ENCODE measurements at places on chromosomes 4 and X.

DNA sequence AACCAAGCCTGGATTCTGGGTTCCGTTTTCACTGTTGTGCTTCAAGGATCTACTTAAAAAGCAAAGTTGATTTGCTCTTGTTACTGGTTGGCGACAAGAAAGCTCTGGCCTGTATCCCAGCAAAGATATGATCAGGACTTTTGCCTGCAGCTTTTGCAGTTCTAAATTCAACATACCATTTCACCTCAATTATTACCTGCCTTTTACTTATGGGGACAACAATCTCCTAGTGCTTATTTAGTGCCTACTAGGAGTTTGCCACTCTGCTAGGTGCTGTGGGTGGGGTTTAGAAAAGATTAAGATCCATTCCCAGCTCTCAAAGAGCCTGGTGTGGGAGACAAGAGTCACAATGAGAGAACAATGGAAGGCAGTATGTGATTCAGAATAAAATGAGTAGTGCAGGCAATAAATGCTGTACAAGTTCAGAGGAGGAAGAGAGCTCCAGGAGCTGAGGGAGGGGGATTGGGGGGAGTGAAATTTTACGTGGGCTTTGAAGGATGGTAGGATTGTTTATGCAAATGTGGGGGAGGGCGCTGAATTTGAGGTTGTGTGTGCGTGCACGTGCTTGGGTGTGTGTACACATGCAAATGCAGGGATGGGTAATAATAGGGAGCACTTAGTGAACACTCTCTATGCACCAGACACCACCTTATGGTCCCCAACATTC is 5.0 kb upstream of the TMEM164 start:
- DNase-seq, result no peak

- DNase-seq, result no peak
Observed at GRCh38 chr4:140266958-140267568, 106.4 kb upstream of the SCOC start.

- no peak for DNase-seq
Observed at GRCh38 chr4:68383115-68383514, 33.2 kb upstream of the YTHDC1 start.

DNA sequence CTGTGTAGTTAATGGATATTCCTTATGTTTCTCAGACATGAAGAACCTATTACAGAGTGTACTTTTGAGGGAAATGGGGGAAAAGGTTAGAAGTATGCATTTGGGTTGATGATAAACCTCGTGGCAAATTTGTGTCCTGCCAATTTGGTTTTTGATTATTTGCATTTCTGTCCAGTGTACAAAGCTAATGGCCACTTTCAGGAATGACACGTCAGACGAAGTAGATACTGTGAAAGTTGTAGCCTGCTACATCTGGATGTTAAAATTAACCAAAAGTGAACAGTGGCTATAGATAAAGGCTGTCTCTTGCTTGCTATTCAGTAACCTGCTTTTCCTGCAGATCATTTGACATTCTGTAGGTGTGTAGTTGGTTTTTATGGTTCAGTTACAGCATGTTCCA is 1.0 kb downstream of the PRDX4 start:
- DNase-seq, result no peak

DNA sequence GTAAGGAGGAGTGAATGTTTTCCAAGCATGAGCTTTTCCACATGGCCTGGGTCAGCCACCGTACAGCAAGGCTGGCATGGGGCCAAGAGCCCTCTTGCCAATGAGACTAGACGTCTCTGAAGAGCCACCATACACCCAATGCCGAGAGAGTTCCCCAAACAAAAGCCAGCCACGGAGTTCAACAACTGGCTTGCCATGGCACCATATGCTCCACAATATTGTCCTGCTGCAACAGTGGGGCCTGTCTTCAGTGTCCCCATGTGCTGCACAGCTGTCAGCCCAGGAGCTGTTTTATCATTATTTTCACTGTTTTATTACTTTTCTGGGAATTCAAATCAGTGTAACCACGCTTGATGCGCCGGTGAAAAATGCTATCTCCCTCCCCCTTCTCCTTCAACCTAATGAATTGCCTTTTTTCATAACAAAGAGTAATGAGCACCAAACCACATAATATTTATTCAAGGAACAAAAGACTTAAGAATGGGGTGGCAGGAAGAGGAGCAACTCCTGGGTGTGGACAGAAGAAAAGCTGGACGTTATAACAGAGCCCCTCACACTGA is 18.4 kb downstream of the MAML3 start:
- no peak for DNase-seq

- DNase-seq, result no peak
Observed at GRCh38 chr4:107740950-107741701, 21.1 kb upstream of the PAPSS1 start.

DNA sequence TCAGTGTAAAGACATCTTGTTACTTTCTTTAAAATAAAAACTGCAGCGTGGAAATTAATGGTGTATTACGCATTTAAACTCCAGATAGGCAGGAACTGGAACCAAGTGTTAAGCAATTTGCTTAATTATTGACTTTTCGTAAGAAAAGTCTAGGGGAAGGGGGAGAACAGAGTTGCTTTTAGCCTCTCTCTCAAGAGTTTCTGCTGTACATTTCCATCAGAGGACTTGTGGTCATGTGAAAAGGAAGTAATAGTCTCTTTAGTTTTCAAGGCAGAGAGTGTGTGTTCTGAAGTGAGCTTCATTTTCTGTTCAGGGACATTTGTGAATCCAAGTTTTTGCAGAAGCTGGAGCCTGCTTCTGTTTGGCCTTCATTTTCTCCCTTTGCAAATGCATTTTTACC is 127.2 kb downstream of the UBE2K start:
- no peak for DNase-seq

GRCh38 chr4:140256941-140257340 is 103.0 kb upstream of the MAML3 start:
- no peak for DNase-seq

DNA sequence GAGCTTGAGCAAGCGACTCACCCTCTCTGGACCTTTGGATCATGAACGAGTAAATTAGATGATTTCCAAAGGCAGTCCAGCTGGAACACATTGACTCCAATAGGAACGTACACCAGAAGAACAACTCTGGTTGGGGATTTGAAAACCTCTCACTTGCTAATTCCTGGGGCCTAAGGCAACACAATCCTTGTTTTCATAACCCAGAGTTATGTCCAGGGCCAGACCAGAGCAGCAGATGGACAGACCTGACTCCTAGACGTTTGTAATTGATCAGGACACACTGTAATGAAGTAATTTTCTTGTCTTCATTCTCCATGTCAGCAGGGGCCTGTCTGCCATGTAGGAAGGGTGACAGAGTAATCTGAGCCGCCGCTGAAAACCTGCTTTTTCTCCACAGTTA is 283.9 kb downstream of the IDS start:
- no peak for DNase-seq

- no peak for DNase-seq
Observed at GRCh38 chr4:138308356-138308755, 66.2 kb upstream of the SLC7A11 start.

DNA sequence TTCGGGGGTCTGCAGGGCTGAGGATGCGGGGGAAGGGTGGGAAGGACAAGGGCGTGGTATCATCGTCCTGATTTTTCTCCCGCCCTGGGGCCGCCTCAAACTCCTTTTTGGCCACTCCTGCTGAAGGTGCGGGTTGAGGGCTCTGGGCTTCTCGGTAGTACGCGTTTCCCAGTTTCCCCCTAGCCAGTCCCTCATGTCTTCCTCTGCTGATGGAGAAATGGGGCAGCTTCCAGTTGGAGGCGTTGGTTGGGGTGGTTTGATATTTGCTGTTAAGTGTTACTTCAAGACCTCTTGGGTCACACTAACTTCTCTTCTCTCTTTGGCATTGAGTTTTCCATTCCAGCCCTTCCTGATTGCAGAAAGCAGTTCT is 482 bp downstream of the GSTCD start:
- no peak for DNase-seq

DNA sequence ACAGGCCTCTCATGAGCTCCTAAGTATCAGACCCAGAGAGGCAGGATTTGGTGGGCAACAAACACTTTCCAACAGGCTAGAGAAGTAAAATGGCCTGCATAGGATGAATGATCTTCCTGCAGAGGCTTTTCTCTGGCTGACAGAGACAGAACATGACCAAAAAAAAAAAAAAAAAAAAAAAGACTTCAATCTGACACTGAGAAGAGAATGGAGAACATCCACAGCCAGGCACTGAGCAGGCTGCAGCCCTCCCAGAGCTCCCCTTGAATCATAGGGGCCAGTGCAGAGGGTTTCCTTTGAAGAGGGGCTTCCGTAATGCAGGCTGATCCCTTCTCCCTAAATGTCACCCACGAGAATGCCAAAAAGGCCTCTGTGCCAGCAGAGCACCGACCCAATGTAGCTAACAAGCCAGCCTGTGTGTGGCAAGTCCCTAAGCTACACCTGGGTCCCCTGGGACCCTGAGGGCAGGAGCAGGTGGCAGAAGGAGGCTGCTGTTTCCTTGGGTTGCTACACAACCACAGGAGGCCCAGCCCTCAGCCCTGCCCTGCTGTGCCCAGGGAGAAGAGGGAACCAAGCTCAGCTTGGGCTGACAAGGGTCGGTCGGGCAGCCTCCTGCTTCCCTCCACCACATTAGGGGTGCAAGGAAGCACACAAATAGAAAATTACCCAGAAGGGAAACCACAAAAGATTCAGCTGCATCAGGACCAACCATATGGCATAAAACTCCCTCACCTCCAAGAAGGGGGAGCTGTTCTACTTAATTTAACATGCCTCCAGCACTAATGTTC is 55.6 kb downstream of the MAP7D2 start:
- DNase-seq, result no peak

DNA sequence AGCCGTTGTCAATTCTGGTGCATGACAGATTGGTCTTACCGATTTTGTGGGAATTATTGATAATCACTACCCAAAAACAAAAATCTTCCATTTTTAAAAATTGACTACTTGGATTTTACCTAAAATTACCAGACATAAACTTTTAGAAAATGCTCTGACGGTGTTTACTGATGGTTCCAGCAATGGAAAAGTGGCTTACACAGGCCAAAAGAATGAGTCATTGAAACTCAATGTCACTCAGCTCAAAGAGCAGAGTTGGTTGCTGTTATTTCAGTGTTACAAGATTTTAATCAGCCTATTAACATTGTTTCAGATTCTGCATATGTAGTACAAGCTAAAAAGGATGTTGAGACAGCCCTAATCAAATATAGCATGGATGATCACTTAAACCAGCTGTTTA is 23.0 kb upstream of the UGT2B17 start:
- no peak for DNase-seq

DNA sequence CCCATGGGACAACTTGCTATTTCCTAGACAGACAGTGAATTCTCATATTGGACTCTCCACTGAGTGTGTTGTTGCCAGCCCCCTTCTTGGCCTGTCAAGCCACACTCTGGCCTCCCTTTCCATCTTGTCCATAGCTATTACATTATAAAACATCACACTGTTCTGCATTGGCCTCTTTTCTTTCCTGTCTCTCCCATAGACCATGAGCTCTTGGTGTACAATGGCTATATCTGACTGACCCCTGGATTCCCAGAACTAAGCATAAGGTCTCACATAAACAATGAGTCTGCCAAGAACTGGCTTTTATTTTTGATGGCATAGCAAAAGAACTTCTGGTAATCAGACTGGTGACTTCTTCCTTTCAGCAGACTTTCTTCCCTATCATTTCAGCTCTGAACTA is 23.8 kb downstream of the STARD8 start:
- no peak for DNase-seq

DNA sequence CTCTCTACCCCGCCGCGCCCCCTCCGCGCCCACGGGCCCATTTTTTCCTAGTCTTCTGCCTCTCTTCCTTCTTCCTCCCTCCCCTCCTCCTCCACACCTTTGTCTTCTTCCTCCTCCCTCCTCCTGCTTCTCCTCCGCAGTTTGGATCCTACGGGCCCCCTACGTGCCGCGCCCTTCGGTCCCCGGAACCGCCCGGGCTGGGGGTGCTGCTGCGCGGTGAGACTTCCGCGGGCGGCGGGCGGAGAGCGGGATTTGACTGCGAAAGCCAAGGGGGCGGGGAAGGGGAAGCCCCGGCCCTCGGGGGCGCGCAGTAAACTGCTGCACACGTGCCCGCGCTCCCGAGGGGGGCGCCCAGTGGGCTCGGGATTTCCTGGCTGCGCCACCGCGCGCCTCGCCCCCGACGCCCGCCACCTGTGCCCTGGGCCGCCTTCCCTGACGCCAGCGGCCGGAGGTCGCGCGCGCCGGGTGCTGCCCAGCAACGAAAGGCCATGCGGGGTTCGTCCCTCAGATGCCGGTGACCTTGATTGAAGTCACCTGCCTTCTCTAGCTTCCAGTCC is 3.3 kb upstream of the NKX3-2 start:
- DNase-seq, result no peak

DNA sequence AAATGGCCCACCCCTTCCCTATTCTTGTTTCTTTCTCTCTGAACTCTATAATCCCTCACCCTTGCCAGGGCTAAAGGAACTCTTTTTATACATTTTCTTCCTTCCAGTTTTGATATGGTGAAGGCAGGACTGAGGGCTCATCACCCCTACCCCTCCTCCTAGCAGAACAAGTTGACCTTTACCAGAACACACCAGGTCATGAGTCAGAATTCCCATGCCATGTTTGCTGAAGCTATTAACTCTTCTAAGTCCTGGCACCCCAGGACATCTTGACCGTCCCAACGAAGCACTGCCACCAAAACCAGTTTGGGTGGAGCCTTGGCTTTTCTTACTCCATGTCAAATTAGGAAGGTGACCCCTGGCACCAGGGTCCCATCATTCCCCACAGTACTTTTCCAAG is 57.5 kb upstream of the DYNLT3 start:
- no peak for DNase-seq

DNA sequence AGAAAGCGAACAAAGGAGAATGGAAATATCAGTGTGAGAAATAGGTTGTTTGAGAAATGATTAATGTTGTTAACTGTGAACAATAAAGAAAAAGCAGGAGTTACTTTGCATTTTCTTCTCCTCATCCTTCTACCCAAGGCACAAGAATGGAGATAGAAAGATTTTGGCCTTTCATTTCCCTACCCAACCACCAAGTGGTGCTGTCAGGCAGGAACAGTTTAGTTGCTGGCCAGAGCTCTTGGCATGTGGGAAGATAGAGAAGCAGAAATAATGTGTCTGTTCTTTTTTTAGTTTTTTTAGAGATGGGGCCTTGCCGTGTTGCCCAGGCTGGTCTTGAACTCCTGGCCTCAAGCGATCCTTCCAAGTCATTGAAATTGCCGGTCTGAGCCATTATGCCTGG is 12.8 kb downstream of the HOPX start:
- DNase-seq, result no peak

DNA sequence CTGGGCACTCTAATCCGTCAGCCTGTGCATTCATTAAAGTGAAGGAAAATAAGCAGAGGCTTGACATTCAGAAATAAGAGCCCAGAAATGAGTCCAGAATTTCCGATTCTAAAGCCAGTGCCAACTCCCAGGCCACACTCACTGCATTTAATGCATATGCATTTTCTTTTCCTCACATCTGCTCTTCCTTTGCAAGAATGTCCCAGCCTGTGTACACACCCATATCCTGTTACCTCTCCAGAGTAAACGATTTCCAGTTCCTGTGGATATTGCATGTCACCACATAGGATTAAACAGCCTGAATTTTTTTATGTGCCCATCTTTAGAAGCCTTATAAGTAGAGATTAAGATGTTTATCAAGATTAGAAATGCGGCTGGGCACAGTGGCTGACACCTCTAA is 27.5 kb downstream of the ARX start:
- DNase-seq, result no peak

Measured in left lobe of liver (tissue), 2 donors.